OCI-LY7 (cell line): ENCODE measurements at places on chromosomes 2 and 18.
A peak's percentile ranks its signal among the peaks of the same experiment; 100 is the strongest.

DNA sequence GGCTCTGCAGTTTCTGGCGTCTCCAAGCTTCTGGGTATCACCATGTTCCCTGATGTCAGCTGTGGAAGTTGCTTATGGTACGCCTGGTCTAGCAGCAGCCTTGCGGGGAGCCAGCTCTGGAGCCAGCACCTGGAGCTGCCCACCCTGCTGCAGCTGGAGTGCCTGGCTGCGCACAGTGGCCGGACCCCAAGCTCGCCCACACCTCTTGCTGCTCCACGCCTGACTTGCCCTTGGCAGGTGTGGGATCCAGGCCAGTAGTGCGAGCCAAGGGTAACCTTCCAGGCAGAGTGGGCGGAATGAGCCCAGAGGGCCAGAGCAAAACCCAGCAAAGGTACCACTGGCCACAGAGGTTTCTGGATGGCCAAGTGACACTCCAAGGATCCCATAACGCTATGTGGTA is 13.2 kb upstream of the EML6 start:
- DNase-seq = no peak

DNA sequence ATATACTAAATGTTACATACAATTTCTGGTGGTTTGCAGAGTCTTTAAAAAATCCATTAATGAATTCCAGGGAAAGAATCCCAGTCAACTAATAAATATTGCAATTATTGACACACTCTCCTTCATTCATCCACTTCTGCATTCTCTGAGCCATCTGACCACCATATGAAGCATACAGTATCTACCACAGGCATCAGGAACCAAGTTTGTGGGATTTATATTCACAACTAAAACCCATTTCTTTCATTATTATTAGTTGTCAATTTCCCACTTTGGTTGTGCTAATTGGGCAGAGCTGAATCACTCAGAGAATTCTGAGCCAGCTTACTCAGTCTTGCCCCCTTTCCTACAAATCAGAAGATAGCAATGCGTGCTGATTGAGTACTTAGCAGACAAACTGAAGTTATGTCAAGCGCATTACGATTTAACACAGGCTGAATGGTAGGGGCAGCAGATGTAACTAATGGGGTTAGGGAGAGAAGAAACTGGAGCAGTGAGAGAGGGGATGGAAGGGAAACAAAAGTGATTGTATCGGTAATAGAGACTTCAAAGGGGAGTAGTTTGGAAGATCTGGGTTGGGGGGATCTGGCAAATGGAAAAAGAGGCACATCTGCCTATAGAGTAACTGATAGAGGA is 52.3 kb downstream of the ZEB2 start:
- no peak for DNase-seq

DNA sequence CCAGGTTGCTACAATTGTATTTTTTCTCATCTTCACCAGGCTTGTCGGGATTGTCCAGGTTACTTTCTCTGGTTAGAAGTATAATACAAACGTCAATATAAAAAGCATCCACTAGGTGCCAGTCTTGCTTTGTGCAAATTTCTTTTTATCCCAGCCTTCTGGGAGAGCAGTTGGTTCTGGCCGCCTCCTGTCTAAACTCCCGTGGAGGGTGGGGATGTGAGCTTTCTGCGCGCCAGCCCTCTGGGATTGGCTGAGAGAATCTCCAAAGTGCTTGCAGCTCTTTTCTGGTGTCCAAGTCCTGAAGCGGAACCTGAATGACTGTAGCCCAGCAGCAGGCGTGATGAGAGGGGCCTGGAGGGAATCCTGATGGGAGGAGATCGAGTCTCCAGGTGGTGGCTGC is 22.4 kb upstream of the TOGARAM2 start:
- peak; percentile 63 for DNase-seq

- no peak for DNase-seq
These were observed 131.5 kb upstream of the LRATD1 start for GRCh38 chr2:14501061-14501460.

DNA sequence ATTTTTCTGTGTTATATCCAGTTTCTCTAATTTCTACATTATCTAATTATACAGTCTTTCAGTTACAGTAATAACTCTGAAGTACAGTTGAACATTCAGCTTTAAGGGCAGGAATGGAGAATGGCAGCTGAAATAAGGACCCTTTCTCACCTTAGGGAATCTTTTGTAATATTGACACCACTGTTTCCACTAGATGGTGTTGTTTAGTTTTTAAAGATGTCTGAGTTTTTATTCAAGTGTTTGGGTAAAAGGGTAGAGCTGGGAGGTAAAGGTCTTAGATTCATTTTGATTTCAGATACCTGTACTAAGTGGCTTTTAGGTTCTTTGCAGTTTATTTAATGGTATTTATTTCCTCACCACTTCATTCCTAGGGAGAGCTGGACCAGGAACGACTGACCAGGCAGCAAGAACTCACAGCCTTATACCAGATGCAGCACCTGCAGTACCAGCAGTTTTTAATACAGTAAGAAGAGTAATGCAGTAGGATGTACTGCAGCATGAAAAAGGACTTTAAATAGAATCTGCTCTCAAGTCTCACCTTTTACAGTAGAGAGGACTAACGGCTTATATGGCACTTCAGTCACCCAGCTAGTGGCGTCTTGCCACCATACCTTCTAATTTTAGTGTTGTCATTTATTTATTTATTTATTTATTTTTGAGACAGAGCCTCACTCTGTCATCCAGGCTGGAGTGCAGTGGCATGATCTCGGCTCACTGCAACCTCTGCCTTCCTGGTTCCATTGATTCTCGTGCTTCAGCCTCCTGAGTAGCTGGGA is 33.2 kb upstream of the KCNJ13 start:
- peak; percentile 31 for DNase-seq

DNA sequence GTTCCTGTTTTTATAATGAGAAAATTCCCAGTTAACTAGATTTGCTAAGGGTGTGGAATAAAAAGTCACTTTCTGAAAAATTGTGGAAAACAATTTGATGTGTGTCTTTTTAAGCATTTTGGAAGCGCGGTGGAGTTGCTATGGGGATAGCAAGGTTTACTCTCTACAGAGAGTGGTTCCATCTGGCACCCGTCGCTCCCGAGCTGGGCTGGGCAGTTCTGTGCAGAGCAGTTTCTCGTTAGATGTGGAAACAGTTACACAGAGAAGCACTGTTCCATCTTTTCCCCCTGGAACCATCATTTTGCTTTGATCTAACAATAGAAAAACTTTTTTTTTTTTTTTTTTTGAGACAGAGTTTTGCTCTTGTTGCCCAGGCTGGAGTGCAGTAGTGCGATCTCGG is 17.4 kb downstream of the LDLRAD4 start:
- DNase-seq = no peak

DNA sequence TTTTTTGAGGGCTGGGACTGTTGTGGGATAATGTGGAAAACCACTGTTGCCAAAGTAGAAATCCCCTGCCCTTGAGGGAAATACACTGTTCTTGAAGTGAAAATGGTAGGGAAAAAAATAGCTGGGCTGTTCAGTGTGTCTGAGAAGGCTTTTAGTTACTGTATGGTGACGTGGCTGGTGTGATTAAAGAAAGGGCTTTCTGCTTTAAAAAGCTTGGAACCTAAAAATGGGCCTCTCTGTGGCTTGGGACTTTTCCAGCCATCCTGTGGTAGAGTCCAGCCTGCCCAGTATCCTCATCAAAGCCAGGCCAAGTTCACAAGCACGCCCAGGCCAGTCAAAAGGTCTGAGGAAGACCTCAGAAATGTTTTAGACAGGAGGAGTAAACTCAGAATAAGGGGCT is 6.8 kb downstream of the MGAT5 start:
- no peak for DNase-seq
